ENCODE measurements at places on chromosomes 16 and 17. TPM values are rescaled to one million over a fixed set of nuclear protein-coding genes. Genes with fewer than 3 reads are reported as not detected.

Gene PLCG2
- total RNA-seq: 3.8 TPM

Gene P4HB
- total RNA-seq: 666 TPM

Gene MT1G
- not detected for total RNA-seq

Gene SLC13A2
- 0.12 TPM for total RNA-seq

Gene ACAP1
- total RNA-seq: 3.7 TPM

Gene ATP1B2
- total RNA-seq: 0.17 TPM

Gene CAPN15
- total RNA-seq: 68.7 TPM

Gene DPEP2
- total RNA-seq: not detected

Gene PLA2G10
- total RNA-seq: 0.63 TPM

Gene ALDH3A1
- total RNA-seq: 1,130 TPM

Gene KCTD19
- total RNA-seq: 0.39 TPM

Gene NPIPB13
- 2.7 TPM for total RNA-seq

Gene RHBDL3
- total RNA-seq: 4.6 TPM

Gene CHST4
- not detected for total RNA-seq

Gene TSPOAP1
- total RNA-seq: not detected

Gene KRT33A
- not detected for total RNA-seq

Gene ABCC3
- total RNA-seq: 130 TPM

Gene SOX15
- total RNA-seq: 0.26 TPM

Gene PIK3R6
- not detected for total RNA-seq

Gene NXN
- total RNA-seq: 24.8 TPM

Gene PTGES3L
- 1.0 TPM for total RNA-seq

Gene TMC7
- 6.9 TPM for total RNA-seq

Gene SCGB1C2
- not detected for total RNA-seq

Gene UNC13D
- total RNA-seq: 5.0 TPM

Gene CD300LB
- total RNA-seq: 0.03 TPM

Gene ATP2A1
- total RNA-seq: 1.9 TPM

Gene HOXB4
- 0.09 TPM for total RNA-seq

Gene CCL8
- total RNA-seq: not detected

Gene PRSS33
- not detected for total RNA-seq

Gene RAB34
- total RNA-seq: 231 TPM

Gene ST6GALNAC2
- total RNA-seq: 0.58 TPM

Gene BCL6B
- total RNA-seq: not detected

Gene DDX28
- total RNA-seq: 20.7 TPM

Gene KRTAP16-1
- total RNA-seq: not detected

Gene CD300H
- 0.27 TPM for total RNA-seq

Gene EME1
- total RNA-seq: 16.0 TPM

Gene KRT39
- total RNA-seq: not detected

Gene MYBBP1A
- total RNA-seq: 99.0 TPM

Gene NPIPA3
- total RNA-seq: 1.9 TPM

Gene TMEM107
- 20.6 TPM for total RNA-seq

Gene TBC1D28
- not detected for total RNA-seq

Gene FBXW10B
- 3.2 TPM for total RNA-seq

Gene RUNDC3A
- 0.81 TPM for total RNA-seq

Gene CMTM2
- total RNA-seq: not detected

Gene CACNG1
- 0.21 TPM for total RNA-seq

Gene WFDC1
- not detected for total RNA-seq

Gene GSG1L2
- total RNA-seq: not detected

Gene ERBB2
- total RNA-seq: 34.4 TPM

Gene CLEC19A
- total RNA-seq: 0.10 TPM

Gene MT4
- not detected for total RNA-seq

Gene ABCC11
- 0.17 TPM for total RNA-seq

Gene ZNF597
- total RNA-seq: 0.99 TPM

Gene STH
- total RNA-seq: not detected

Gene WSCD1
- total RNA-seq: 2.9 TPM

Gene KRTAP2-2
- not detected for total RNA-seq

Gene NPIPA8
- 0.84 TPM for total RNA-seq

Gene ZSCAN10
- not detected for total RNA-seq

Data from A549 treated with Hydrocortisone at 1 μM for 4 hours (cell line).